ENCODE measurements at places on chromosomes 12 and 14. TPM values are rescaled to one million over a fixed set of nuclear protein-coding genes. Genes with fewer than 3 reads are reported as not detected.

DNA sequence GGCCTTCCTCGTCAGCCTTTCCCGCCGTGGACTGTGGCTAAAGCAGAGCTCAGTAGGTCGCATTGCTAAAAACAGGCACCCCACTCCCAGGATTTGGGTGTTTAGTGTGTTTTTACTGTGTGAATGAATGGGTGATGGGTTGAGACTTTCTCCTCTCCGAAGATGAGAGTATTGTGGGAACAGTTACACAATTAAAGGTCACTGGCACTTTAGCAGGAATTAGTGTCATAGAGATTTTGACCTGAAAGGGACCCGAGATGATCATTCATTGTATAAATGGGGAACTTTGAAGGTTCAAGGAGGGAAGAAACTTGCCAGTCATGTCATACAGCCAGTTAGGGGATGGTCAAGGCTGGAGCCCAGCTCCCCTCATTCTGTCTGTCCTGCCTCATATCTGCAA lies 56.9 kb downstream of the TSPAN9 start:
- DNase-seq = no peak

DNA sequence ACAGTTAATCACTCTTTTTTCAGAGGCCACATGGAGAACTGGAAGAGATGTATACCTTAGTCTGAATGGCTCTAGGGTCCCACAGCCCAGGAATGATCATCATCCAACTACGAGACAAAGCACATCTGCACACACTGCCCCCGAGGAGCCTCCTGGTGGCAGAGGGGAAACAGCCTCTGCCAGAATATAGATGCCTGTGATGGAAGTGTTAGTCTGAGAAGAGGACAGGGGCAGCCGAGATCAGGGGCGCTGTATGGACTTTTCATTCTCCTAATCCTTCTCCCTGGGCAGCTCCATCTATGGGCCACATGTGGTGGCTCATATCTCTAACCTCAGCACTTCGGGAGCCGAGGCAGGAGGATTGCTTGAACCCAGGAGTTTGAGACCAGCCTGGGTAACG lies 82.8 kb upstream of the CAPRIN2 start:
- no peak for DNase-seq

- DNase-seq = no peak
Measured at GRCh38 chr12:119157528-119157927, 21.2 kb upstream of the HSPB8 start.

DNA sequence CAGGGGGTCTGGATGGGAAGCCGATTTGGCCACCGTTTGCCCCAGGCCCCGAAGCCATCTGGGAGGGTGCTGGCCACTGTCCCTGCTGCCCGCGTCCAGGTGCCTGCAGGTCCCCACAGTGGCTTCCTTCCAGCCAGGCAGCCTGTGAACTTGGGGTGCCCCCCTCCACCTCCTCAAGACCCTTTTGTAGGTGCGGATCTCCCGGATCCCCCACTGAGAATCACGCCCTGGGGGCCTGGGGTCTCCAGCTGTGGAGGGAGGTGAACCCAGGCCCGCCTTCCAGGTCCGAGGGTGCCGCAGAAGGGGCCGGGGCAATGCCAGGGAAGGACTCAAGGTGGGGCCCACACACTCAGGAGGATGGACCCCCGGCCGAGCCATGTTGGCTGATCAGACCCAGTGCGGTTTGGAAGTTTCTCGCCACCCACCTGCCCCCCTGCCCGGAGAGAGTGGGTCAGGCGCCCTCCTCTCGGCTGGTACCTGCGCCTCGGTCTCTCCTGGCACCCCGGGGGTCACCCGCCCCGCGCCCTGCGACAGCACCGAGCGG lies 1.7 kb downstream of the MMP17 start:
- DNase-seq = no peak

DNA sequence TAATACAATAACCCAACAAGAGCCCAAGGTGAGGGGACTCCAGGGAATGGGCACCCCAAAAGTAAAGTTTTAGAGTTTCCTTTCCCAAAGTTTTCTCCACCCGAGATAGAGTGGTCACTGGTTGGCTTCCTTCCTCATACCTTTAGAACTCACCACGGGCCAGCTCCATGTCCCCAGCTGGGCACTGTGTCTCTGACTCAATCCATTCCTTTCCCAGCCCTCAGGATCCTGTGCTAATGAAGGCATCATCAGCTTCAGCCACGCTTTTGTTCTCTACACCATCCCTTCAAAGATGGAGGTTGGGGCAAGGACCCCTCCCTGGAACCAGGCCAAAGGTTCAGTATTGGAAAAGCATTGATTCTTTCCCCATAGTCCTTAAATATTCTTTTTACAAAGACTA lies 59.8 kb upstream of the VASH1 start:
- DNase-seq = no peak

GRCh38 chr12:112938751-112939150 lies 477 bp downstream of the OAS3 start:
- no peak for DNase-seq

DNA sequence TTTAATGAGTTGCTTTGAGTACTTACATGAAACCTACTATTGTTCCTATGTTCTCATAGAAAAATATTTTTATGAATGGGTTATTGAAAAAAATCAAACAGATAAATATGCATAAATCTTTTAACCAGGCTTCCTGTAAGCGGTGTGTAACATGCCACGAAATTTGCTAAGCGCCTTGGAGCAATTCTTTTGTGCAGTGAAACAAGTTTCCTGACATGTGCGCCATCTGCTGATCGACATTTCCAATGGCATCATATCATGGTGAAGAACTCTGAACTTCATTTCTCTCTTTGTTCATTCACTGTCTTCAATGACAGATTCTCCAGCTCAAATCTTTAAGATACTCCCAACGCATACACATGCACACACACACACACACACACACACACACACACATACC lies 145.6 kb upstream of the NAV3 start:
- peak; percentile 52 for DNase-seq

DNA sequence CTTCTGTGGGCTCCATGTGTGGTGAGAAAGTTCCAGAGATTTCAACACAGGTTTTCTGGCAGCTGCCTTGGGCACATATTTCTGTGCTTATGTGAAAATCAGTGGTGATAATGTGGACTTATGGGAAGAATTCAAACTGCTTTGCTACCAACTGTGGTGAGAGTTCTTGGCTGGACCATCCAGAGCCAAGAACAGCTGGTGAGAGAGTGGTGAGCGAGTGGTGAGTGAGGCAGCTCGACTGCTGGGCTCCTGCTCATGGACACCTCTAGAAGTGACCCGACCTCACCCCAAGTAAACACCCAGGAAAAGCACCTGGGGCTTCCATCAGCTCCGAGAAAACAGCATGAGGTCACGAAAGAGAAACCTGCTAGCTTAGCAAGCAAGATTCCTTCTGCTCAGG lies 106.4 kb downstream of the PIWIL1 start:
- DNase-seq = no peak

DNA sequence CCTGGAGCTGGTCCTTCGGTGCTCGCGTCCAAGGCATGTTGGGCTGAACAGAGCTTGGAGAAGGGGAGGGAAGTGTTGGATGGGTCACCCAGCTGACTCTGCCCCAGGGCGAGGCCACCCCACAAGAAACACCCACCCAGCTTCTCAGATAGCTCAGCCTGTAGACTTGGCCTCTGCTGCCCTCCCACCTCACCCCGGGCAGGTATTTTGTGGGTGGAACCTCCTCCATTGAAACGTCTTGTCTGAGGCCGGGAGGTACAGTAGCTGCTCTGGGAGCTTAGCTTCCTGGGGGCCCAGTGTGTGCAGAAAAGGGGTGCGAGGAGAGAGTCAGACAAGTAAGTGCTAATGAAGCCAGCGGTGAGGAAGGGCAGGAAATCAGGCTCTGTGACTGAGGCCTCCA lies 54.8 kb upstream of the TSPAN9 start:
- DNase-seq = no peak

GRCh38 chr14:96203635-96204034 lies 1.0 kb upstream of the BDKRB2 start:
- no peak for DNase-seq

- DNase-seq = no peak
Measured at GRCh38 chr14:30193845-30194501, 266.3 kb upstream of the PRKD1 start.

DNA sequence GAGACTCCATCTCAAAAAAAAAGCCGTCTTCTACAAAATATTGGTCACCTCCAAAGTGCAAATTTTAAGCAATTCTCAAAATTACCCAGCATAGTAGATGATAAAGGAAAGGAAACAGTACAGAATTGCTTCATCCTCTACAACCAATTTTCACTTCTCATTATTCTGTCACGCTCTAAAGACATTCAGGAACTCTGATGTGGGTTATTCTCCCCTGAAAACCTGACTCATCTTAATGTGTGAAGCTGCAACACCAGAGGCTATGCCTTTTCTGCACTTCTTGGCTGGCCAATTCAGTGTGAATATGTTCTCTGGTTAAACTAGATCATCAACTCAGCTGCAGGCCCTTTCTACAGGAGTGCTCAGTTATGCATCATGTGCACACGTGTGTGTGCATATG lies 11.0 kb downstream of the PTGER2 start:
- no peak for DNase-seq

GRCh38 chr12:104579718-104580495 lies 123.2 kb downstream of the CHST11 start:
- DNase-seq = no peak

- DNase-seq = no peak
Measured at GRCh38 chr14:95365401-95365800, 45.7 kb upstream of the CLMN start.

- DNase-seq = no peak
Measured at GRCh38 chr12:126718365-126718764, 1548.6 kb upstream of the TMEM132C start.

GRCh38 chr12:85836197-85837090 lies at the start of gene RASSF9:
TSS of gene RASSF9 (minus strand) at chr12:85836409. CDS start at chr12:85836201, 208 bp downstream.
- DNase-seq = peak; percentile 65

- no peak for DNase-seq
Measured at GRCh38 chr12:67271976-67272375, 2.8 kb downstream of the CAND1 start.

GRCh38 chr14:61596990-61597389 lies 98.3 kb upstream of the HIF1A start:
- DNase-seq = no peak

DNA sequence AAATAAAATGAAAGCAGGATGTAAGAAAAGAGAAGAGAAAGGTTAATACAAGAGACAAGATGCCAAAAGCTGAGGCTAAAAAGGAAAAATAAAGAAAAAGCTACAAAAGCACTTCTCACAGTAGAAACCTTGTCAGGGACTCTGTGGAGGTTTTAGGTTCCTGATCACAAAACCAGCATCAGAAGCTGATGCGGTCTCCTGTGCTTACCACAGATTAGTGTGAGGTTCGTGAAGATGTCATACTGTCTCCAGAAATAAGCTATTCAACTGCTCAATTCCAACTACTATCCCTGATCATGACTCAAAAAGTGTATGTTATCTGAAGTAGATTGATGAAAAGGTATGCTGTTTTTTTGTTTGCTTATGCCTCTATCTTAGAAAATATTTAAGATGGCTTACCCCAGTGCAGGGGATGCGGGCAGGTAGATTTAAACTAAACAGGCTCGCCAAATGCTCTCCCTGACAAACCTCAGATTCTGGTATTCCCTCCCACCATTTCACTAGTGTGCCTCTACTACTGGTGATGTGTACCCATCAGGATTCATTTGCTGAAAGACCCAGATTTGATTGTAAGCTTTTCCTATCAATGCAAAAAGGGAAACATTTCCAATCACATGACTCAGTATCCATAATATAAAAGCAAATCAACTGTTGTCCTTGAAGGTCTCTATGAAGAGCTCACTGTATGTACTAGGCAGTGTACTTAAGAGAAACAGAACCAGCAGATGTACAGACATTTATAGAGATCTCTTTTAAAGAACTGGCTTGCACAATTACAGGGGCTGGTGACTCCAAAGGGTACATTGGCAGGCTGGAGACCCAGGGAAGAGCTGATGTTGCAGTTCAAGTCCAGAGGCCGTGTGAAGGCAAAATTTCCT lies 169.5 kb upstream of the FOXN3 start:
- no peak for DNase-seq

DNA sequence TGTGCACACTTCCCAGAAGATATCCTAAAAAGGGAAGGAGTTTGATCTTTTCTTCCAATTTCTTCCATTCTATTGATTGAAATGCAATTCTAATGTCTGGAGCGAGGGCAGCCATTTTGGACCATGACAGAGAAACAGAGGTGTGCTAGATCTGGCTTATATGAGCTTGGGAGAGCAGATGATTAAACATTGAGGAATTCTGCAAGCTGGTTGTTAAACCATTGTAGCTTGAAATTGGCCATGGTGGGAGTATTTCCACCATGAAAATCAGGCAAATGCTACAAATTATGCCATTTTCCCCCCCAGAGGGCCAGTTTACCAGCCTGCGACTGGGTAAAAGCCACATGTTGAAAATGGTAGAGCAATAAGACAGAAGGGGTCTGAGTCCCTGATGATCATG lies 155.0 kb downstream of the PAWR start:
- DNase-seq = no peak

- DNase-seq = no peak
Measured at GRCh38 chr14:20836668-20837338, 34.2 kb upstream of the RNASE1 start.

DNA sequence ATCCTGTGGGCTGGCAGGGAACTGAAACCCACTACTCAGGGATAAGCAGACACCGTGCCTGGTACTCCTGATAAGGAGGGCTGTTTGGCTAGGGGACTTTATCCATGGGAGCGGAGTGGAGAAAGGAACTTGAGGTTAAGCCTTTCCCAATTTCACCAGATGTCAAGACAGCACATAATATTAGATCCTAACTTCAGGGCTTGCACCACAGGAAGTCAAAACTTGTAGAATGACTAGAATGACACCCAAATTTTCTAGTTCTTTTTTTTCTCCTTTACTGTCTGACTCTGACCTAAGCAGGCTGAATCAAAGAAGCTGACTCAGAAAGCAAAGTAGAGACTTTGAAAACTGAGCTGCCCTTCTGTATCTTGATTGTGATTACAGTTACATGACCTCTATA lies 7.1 kb upstream of the CGRRF1 start:
- no peak for DNase-seq

DNA sequence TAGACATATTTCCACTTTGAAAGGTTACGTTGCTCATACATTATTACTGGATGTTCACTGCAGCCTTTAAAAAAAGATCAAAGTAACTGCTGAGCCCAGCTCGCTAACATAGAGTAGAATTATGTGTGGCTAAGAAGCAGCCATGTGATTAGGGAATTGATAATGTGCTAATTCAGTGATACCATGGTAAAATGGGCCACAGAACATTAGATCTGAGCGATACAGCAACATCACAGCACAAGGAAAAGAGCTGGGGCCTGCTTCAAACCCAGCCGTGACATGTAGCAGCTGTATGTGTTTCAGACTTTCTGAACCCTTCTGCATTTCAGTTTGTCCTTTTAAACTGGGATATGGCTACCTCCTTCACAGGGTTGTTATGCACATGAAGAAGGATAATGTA lies 92.3 kb upstream of the LMNTD1 start:
- DNase-seq = peak; percentile 65

NPFF gene
- not detected for polyA plus RNA-seq

PTGER2 gene
- polyA plus RNA-seq = 6.8 TPM

C12orf60 gene
- polyA plus RNA-seq = 3.2 TPM

CCDC175 gene
- 0.26 TPM for polyA plus RNA-seq

ATXN2 gene
- polyA plus RNA-seq = 81.8 TPM

TSPAN19 gene
- 2.9 TPM for polyA plus RNA-seq

ESRRB gene
- polyA plus RNA-seq = 0.64 TPM

RFX4 gene
- polyA plus RNA-seq = not detected

P2RX7 gene
- polyA plus RNA-seq = 1.6 TPM

ESR2 gene
- 2.4 TPM for polyA plus RNA-seq

B4GALNT1 gene
- polyA plus RNA-seq = 1.6 TPM

LUM gene
- 997 TPM for polyA plus RNA-seq

KRT71 gene
- polyA plus RNA-seq = not detected
